Type B pancreatic cell (in vitro differentiated cells): ENCODE measurements at places on chromosomes 5 and 9.

- DNase-seq, result no peak
These were observed 13.1 kb upstream of the TRIM14 start for GRCh38 chr9:98132158-98132557.

DNA sequence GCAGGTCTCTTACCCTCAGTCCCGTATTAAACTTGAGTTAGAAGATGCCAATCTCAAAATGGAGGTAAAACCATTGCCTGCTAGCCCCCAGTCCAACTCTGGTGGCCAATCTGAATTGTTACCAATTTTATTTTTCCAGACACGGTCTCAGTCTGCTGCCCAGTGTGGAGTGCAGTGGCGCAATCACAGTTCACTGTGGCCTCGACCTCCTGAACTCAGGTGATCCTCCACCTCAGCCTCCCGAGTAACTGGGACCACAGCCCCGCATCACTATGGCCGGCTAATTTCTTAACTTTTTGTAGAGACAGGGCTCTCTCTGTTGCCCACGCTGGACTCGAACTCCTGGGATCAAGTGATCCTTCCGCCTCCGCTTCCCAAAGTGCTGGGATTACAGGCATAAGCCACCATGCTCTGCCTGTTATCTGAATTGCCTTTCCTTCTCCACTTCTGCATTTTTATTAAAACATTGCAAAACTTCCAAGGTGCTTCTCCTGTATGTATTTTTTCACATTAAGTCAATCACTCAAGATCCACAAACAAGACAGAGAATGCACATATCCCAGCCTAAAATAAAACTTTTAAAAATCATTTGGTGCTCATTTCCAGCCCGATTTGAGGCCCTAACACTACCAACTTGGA, 2.3 kb downstream of the FANCC start:
- DNase-seq, result no peak

DNA sequence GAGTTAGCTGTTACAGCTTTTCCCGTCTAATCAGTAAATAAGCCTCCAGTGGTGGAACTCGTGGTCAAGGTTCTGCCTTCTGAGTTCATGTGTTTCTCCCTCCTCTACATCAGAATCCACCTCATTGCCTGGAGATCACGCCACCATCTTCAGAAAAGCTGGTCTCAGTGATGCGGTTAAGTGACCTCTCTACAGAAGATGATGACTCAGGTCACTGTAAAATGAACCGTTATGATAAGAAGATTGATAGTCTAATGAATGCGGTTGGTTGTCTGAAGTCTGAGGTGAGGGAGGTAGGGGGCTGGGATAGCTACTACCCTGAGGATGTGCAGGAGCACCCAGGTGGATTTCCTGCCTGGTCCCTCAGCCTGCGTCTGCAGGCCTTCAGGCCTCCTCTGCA, 13.3 kb downstream of the ODF2 start:
- no peak for DNase-seq

DNA sequence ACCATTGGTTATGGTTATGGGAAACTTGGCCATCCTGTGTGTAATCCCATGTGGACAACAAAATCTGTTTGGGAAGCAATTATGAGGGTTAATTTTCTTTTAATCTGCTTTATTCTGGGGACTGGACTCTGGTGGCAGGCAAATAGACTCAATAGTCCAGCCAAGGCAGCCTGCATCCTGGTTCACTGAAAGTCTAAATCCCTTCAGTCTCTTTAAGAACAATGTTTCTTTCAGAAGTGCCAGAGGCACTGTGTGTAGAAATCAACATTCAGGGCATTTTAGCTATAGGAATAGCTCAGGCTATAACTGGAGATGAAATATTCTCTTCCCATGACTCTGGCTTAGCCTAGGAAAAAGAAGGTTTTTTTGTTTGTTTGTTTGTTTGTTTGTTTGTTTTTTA, 118.0 kb downstream of the SPATA31D1 start:
- DNase-seq, result no peak

GRCh38 chr5:109694451-109694891, 4.7 kb downstream of the MAN2A1 start:
- DNase-seq, result no peak
